ENCODE measurements at places on chromosomes 2 and 18. TPM values are rescaled to one million over a fixed set of nuclear protein-coding genes. Genes with fewer than 3 reads are reported as not detected.

- H3K4me1 ChIP-seq = no peaks in the 10 kb centered on the region
- H3K36me3 ChIP-seq = no peaks in the 10 kb centered on the region
- no peak for DNase-seq
- no peak overlapping the region for H3K4me3 ChIP-seq
Measured at GRCh38 chr2:4539121-4539520, 835.7 kb downstream of the DCDC2C start.

GRCh38 chr18:45007531-45007930 is 326.8 kb downstream of the SETBP1 start:
- DNase-seq = no peak
- H3K36me3 ChIP-seq = no peaks in the 10 kb centered on the region
- H3K4me3 ChIP-seq = no peak overlapping the region
- H3K27ac ChIP-seq = no peak overlapping the region
- H3K4me1 ChIP-seq = peaks cover 7% of the 10 kb centered on the region

- H3K27ac ChIP-seq = no peak overlapping the region
- H3K36me3 ChIP-seq = no peaks in the 10 kb centered on the region
- H3K4me3 ChIP-seq = no peak overlapping the region
- no peaks in the 10 kb centered on the region for H3K4me1 ChIP-seq
- no peaks in the 10 kb centered on the region for H3K27me3 ChIP-seq
Measured at GRCh38 chr2:44098891-44099290, 69.8 kb upstream of the PPM1B start.

ALPG gene
- not detected for total RNA-seq

DNA sequence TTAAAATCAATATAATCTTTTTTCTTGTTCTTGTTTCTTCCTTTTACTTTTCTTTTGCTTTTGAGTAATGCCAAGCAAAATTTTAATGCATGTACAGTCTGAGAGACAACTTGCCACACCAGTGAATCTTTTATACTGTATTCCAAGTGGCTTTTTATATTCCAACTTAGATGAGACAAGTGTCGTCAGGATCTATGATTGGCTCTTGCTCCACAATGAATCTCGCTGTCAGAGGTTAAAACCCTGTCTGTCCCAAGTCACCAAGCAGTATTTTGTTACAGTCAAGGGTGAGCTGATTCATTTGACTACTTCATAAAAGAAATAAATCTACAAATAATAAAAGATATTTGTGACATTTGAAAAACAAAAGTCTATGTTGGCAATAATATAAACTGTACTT is at the start of gene MSTN:
TSS of gene MSTN (minus strand) at position 129 of the 400 bp plus-strand sequence. CDS start 133 bp downstream, outside the sequence.
- no peaks in the 10 kb centered on the region for H3K4me1 ChIP-seq
- no peaks in the 10 kb centered on the region for H3K27me3 ChIP-seq
- no peak for DNase-seq

DNA sequence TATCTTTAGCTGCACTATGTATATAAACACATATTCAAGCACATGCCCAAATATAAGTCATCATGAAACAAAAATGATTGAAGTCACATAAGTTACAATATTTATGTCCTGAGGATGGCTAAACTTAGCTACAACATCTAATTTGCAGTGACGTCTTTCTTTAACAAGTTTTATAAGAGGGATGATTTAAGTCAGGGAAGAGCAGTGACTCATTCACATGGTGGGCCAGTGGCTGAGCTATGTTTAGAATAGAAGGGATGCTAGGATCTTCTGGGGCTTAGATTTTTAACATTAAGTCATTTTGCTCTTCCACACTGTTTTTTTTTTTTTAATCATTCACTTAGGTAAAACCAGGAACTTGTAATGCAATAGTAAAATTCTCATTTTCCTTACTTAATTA is 22.3 kb downstream of the ADCYAP1 start:
- no peaks in the 10 kb centered on the region for H3K27me3 ChIP-seq
- H3K4me1 ChIP-seq = no peaks in the 10 kb centered on the region
- no peak overlapping the region for H3K27ac ChIP-seq
- no peak overlapping the region for H3K4me3 ChIP-seq

- H3K27ac ChIP-seq = no peak overlapping the region
- no peaks in the 10 kb centered on the region for H3K27me3 ChIP-seq
- H3K36me3 ChIP-seq = peaks cover 16% of the 10 kb centered on the region
Measured at GRCh38 chr2:239166201-239166834, 234.5 kb downstream of the HDAC4 start.

SERPINB10 gene
- total RNA-seq = not detected

DNA sequence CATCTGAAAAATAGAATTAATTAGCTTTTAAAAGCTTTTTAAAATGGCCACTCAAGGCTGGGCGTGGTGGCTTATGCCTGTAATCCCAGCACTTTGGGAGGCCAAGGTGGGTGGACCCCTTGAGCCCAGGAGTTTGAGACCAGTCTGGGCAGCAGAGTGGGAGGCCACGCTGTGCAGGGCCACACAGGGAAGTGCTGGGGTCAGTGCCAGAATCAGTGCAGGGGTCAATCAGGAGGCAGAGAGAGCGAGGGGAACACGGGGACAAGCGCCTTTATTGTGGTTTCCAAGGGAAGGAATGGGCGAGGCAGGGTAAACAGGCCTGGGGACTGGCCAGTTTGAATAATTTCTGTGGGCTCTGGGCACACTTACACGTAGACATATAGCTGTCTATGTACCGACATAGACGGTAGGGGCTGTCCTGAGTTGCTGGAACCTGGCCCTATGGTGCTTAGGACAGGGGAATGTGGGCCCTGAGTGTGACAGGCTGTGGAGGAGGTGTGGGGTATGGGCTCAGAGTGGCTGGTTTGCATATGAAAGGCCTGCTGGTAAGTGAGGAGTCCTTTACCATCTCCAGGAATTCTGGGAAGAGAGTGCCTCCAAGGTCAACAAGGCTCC is 42.9 kb downstream of the DYSF start:
- H3K27me3 ChIP-seq = no peaks in the 10 kb centered on the region
- H3K27ac ChIP-seq = no peak overlapping the region
- no peak overlapping the region for H3K4me3 ChIP-seq
- DNase-seq = no peak
- H3K36me3 ChIP-seq = no peaks in the 10 kb centered on the region
- no peaks in the 10 kb centered on the region for H3K4me1 ChIP-seq

- peak; percentile 8 for DNase-seq
- H3K27me3 ChIP-seq = no peaks in the 10 kb centered on the region
- no peaks in the 10 kb centered on the region for H3K4me1 ChIP-seq
- no peak overlapping the region for H3K4me3 ChIP-seq
- H3K36me3 ChIP-seq = no peaks in the 10 kb centered on the region
Measured at GRCh38 chr2:241821460-241822263, 12.7 kb downstream of the NEU4 start.

RNF125 gene
- 1.7 TPM for total RNA-seq

- no peaks in the 10 kb centered on the region for H3K36me3 ChIP-seq
- H3K27ac ChIP-seq = no peak overlapping the region
- no peaks in the 10 kb centered on the region for H3K4me1 ChIP-seq
- no peak for DNase-seq
- H3K4me3 ChIP-seq = no peak overlapping the region
Measured at GRCh38 chr18:64379662-64380061, 230.8 kb upstream of the LINC00305 start.

LRRTM1 gene
- not detected for total RNA-seq

PRKAG3 gene
- total RNA-seq = not detected

DNA sequence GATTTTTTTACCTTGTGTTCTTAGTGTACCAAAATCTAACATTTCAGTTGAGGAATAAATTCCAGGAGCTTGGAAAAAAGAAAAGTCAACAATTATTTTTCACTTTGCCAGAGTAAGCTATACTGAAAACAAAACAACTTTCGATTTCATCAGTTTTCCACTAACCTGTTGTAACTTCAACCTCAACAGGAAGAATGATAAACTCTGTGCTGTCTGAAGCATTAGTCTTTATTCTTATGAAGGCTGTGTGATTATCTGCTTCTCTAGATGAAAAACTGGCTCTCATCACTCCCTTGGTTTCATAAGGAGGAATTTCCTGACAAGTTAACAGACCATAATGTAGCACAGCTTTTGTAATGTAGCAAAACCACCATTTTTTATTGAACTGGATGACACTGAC is 121.2 kb downstream of the ZAP70 start:
- H3K4me1 ChIP-seq = no peaks in the 10 kb centered on the region
- H3K36me3 ChIP-seq = peaks cover 23% of the 10 kb centered on the region
- H3K4me3 ChIP-seq = no peak overlapping the region
- no peak for DNase-seq

VWA3B gene
- not detected for total RNA-seq

WDR54 gene
- total RNA-seq = not detected

TXNDC2 gene
- total RNA-seq = not detected

DNA sequence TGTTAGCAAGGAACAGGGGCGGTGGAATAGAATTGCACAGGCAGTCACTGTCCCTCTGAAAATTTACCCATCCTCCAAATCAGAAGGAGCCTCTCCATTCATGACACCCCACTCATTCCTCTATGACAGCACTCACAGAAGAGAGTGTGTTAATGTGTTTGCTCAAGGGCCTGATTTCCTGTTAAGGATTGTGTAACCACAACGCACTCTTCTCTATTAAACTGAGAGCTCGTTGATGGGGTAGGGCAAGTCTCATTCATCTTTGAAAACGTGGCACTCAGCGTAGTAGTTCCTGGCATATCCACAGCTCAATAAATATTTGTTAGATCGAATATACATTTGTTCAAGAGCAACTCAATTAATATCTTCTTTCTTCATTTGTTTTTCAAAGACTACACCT is 106.4 kb downstream of the VAPA start:
- H3K27ac ChIP-seq = no peak overlapping the region
- no peak overlapping the region for H3K4me3 ChIP-seq
- H3K27me3 ChIP-seq = no peaks in the 10 kb centered on the region

GRCh38 chr2:47501374-47502200 is 98.6 kb downstream of the MSH2 start:
- no peaks in the 10 kb centered on the region for H3K27me3 ChIP-seq
- no peak for DNase-seq
- H3K4me3 ChIP-seq = no peak overlapping the region
- H3K4me1 ChIP-seq = no peaks in the 10 kb centered on the region

MOGAT1 gene
- not detected for total RNA-seq

DNA sequence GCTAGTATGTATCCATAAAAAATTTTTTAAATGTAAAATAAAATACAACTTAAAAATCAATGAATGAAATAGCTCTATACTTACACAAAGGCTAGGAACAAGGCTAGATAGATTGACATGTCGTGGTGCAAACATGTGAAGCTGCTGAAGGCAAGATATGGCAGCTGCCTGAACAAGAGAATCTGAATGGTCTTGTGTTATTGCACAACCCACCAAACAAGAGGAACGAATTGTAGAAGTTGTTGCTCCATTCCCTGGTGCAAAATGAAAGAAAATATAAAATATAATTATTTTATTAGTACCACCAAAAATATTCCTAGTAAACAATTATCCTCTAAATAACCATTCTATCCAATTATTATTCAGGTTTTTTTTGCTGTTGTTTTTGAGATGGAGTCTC is 46.4 kb downstream of the HEATR5B start:
- no peak overlapping the region for H3K27ac ChIP-seq
- no peak for DNase-seq
- H3K4me3 ChIP-seq = no peak overlapping the region

DNA sequence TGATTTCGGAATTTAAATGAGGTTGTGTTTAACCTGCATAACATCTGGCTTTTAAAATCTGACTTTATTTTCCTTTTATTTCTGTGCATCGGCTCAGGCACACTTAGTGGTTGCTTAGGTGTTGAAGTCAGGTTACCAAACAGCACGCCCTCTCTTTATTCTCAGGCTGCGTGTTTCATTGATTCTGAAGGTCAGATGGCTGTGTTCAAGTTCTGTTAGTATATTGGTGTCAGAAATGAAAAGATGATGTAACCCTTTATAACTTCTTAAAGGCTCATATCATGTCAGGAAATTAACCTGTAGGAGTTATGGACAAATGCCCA is 246.5 kb downstream of the LDLRAD4 start:
- H3K36me3 ChIP-seq = no peaks in the 10 kb centered on the region
- H3K27me3 ChIP-seq = no peaks in the 10 kb centered on the region
- peak overlapping the region; percentile 6 for H3K27ac ChIP-seq
- peaks cover 10% of the 10 kb centered on the region for H3K4me1 ChIP-seq

CFAP221 gene
- 3.5 TPM for total RNA-seq

GRCh38 chr18:2173486-2173885 is 397.8 kb downstream of the METTL4 start:
- no peak for DNase-seq
- H3K27ac ChIP-seq = no peak overlapping the region
- no peaks in the 10 kb centered on the region for H3K36me3 ChIP-seq
- no peak overlapping the region for H3K4me3 ChIP-seq

DNA sequence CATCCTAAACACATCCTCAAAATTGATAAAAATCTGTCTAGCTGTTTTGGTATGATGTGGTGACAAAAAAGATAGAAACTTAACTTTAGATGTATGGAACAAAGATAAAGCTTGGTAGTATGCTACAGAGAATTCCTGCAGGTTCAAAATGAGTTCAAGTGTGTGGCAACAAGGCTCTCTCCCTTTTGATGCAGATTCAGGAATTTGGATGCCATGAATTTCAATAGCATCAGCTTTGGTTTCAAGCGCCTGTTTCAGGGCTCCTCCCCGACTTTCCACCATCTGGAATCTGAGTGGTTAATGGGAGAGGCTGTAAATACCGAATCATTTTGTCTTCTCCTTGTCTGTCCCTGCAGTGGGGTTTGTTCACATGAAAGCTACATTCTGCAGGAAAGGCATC is 180.6 kb downstream of the MTX2 start:
- no peaks in the 10 kb centered on the region for H3K4me1 ChIP-seq
- H3K27ac ChIP-seq = no peak overlapping the region
- H3K4me3 ChIP-seq = no peak overlapping the region
- H3K36me3 ChIP-seq = no peaks in the 10 kb centered on the region
- no peaks in the 10 kb centered on the region for H3K27me3 ChIP-seq
- no peak for DNase-seq

DNA sequence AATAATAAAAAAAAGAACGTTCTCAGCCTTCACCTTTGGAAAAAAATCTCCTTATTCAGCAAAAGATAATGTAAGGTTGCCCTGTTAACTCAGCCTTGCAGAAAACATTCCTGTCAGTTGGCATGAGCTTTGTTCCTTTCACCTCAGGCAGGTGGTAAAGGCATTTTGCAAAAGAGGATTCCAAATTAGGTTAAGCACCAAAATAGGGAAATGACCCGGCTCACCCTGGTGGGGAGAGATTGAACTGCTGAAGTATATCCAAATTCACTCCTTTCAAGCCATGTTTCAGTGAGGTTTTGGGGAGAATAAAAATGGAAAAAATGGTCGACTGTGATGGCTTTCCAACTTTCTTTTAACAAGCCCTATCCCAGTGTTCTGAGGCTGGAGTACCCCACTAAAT is 1988.8 kb upstream of the PIK3C3 start:
- H3K4me1 ChIP-seq = no peaks in the 10 kb centered on the region
- DNase-seq = no peak
- H3K36me3 ChIP-seq = no peaks in the 10 kb centered on the region
- H3K27me3 ChIP-seq = no peaks in the 10 kb centered on the region

- no peak for DNase-seq
- no peak overlapping the region for H3K4me3 ChIP-seq
- H3K36me3 ChIP-seq = no peaks in the 10 kb centered on the region
- no peak overlapping the region for H3K27ac ChIP-seq
Measured at GRCh38 chr2:42770288-42771131, 6.6 kb upstream of the OXER1 start.
